NCI-H1694 treated with DMSO at 0.1 percent for 48 hours (cell line): ENCODE measurements at places on chromosomes 1 and 21.

- DNase-seq, result peak; percentile 9
Measured at GRCh38 chr1:1540090-1540817, at the start of gene TMEM240. TSS of gene TMEM240 (minus strand) at chr1:1540624. CDS start at chr1:1540346, 278 bp downstream.

GRCh38 chr1:40519517-40519916, 10.9 kb downstream of the EXO5 start:
- no peak for DNase-seq

- DNase-seq, result no peak
Measured at GRCh38 chr1:239805851-239806772, 285.6 kb upstream of the FMN2 start.

GRCh38 chr1:228210712-228211530, 3.1 kb downstream of the OBSCN start:
- DNase-seq, result no peak

DNA sequence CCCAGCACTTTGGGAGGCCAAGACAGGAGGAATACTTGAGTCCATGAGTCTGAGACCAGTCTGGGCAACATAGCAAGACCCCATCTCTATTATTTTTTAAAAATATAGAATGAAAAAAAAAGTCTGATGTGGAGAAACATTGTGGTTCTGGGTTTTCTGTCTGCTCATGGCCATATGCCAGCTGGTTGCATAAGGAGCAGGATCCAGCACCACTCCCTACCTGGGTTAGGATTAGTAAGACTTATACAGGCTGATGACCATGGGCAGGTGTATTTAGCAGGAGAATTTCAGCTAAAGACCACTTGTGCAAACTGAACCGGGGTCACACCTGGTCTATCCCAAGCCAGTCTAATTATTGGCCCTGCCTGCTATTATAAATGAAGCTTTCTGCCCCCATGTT, 16.7 kb upstream of the GPX7 start:
- DNase-seq, result no peak

- peak; percentile 22 for DNase-seq
Measured at GRCh38 chr1:94418664-94419655, 771 bp downstream of the ABCD3 start.
